ENCODE measurements at places on chromosomes 12 and 14.

GRCh38 chr12:6092784-6093722 lies 31.4 kb downstream of the VWF start:
- DNase-seq: no peak

DNA sequence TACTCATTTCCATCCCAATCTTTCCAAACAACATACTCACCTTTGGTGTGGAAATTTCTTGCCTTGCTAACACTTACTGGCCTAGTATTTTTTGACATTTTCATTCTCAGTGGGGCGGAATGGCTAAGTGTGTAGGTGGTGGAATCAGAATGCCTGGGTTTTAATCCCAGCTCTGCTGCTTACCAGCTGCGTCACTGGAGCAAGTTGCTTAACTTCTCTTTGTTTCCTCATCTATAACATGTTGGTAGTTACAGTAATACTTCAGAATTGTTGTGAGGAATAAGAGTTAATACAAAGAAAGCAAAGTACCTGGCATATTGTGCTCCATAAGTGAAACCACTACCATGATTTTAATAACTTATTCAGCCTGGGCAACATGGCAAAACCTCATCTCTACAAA lies 3.0 kb upstream of the FAM177A1 start:
- DNase-seq: no peak

DNA sequence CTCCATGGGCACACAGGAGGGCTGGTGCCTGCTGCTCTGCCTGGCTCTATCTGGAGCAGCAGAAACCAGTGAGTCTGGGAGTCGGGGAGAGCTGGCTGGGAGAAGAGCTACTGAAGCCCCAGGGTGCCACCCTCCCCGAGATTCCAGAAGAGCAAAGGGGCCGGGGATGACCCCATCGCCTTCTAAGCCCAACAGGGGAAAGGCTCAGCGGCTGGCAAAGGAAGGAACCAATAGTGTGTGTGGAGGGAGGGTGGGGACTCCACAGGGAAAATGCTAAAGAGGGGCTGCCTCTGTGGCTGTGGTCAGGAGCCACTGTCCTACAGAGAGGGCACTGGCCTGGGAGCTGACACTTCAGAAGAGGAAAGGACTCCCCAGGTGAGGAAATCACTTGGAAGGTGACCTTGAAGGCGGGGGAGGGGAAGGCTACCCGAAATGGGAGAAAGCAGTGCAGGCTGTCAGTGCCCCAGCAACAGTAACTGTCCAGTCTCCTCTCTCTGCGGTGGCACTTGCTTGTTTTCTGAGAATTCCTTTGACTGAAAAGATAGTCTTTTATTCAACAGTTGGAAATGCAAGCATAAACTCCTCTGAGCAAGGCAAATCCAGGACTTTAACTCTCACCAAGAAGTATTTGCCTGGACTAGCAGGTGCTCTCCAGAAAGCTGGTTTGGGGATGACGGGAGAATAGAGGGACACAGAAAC lies 552 bp downstream of the TAPBPL start:
- DNase-seq: no peak

DNA sequence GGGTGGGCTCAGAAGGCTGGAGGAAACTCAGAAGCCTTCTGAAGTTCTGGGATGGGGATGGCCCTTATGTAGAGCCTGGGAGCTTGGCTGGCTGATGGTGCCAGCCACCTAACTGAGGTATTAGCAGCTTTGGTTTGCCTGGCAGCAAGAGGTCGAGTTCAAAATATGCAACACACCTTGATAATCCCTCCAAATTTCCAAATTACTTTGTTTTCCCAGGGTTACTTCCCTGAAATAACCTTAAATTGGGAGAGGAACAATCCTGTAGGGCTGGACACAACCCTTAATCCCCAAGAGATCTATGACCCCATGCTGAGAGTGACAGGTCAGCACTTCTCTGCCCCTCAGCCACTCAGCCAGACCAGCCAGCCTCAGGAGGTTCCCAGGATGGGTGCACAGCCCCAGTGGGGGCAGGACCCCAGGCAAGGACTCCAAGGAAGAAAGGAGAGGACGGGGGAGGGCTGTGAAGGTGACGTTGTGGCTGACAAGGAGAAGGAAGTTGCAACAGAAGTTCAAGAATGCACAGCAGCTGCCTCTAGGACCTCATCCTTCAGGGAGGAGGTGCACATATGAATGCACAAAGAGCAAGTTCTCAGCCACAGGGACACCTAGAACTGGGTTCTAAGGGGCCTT lies 18.6 kb upstream of the KRT77 start:
- no peak for DNase-seq

- DNase-seq: no peak
Observed at GRCh38 chr12:51631591-51631990, 40.6 kb downstream of the SCN8A start.

GRCh38 chr12:123840765-123841425 lies 78.8 kb downstream of the DNAH10 start:
- DNase-seq: no peak

- DNase-seq: no peak
Observed at GRCh38 chr12:69062621-69063237, 129.8 kb upstream of the CPM start.

DNA sequence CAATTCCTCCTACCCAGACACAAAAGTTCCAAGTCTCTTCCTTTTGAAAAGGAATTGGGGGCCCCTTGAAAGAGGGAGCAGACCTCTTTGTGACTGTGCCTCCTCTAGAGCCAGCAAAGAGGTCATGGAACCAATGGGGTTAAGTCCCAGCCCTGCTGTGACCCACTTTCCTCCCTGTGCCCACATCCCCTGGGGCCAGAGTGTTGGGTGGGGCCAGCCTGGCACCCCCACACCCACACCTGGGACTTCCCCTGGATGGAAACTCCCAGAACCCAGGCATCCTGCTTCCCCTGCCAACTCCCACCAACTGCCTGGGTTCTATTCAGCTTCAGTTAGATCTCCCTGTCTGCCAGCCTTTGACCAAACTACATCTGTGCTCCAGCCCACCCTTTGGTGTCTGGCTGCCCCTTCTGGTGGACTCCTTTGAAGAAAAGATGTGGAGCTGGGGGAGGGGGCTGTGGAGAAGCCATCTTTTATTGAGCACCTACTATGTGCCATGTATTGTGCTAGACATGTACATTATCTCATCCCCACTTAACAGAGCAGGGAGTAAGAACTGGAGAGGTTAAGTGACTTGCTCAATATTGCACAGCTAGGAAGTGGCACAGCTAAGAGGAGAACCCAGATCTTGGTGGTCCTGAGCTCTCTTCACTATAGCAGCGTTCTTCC lies 4.6 kb upstream of the RARG start:
- DNase-seq: no peak

GRCh38 chr12:69339999-69340398 lies 8.2 kb upstream of the LYZ start:
- DNase-seq: no peak

GRCh38 chr12:131076296-131076695 lies 122.6 kb downstream of the ADGRD1 start:
- no peak for DNase-seq

- DNase-seq: no peak
Observed at GRCh38 chr12:18907728-18908127, 169.8 kb downstream of the CAPZA3 start.
